Right atrium auricular region (tissue), 2 donors: ENCODE measurements at places on chromosomes 7 and 10.

GRCh38 chr7:116652793-116653192 lies 19.2 kb upstream of the MET start:
- no peak for DNase-seq

DNA sequence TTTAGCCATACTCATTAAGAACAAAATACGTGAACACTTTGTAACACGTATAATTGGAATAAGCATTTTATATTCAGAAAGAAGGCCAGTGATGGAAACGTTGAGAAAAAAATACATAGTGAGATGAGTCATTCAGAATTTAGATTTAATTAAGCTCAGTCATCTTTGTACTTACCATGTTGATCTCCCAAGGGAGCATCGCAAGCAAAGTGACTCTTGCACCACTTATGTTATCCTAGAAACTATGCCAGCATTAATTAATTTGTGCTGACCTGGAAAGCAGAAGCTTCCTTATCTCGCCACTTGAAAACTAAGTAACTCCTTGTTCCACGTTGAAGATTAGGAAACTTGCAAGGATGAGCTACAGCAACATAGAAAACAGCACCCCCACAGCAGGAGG lies 9.7 kb upstream of the MPP7 start:
- no peak for DNase-seq

DNA sequence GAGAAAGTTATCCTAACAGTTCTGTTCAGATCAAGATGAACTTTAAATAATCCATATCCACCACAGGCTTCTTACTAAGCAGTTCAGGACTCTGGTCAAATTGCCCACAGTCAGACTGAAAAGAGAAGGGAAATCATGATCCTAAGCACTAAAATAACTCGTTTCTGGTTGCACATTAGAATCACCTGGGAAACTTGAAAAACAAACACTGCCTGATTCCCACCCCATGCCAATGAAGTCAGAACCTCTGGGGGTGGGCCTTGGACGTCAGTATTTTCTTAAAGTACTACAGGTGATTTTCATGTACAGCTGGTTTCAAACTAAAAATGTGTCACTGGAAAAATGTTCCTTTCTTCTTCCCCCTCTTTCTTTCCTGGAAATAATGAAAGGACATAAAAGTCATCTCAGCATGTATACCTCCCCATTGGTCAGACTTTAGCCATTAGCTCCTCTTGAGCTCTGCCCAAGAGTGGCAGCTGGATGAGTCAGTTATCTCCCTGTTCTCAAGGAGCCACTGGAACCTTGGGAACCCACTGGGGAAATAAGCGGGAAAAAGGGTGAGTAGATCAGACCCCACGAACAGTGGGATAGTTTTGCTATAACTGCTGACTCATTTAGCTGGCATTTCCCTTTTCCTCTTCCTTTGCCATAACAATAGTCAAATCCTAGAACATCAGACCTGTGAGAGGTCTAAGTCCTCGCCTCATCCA lies 75.3 kb upstream of the IL6 start:
- no peak for DNase-seq

GRCh38 chr7:39360038-39360437 lies 206.2 kb upstream of the YAE1 start:
- DNase-seq, result no peak

GRCh38 chr10:96858706-96859050 lies 26.6 kb downstream of the LCOR start:
- no peak for DNase-seq

DNA sequence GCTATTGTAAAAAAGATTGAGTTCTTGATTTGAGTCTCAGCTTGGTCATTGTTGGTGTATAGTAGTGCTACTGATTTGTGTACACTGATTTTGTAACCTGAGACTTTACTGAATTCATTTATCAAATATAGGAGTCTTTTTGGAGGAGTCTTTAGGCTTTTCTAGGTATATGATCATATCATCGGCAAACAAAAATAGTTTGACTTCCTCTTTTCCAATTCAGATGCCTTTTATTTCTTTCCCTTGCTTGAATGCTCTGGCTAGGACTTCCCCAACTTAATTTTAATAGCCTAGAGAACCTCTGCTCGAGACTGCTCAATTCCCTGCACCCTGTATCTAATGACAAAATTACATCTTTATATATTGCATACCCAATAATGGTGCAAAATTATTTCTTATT lies 154.4 kb downstream of the CCDC7 start:
- no peak for DNase-seq

- DNase-seq, result no peak
Measured at GRCh38 chr10:13989616-13990015, 341.1 kb downstream of the FRMD4A start.

GRCh38 chr10:70537398-70538194 lies 59.0 kb downstream of the PALD1 start:
- no peak for DNase-seq

DNA sequence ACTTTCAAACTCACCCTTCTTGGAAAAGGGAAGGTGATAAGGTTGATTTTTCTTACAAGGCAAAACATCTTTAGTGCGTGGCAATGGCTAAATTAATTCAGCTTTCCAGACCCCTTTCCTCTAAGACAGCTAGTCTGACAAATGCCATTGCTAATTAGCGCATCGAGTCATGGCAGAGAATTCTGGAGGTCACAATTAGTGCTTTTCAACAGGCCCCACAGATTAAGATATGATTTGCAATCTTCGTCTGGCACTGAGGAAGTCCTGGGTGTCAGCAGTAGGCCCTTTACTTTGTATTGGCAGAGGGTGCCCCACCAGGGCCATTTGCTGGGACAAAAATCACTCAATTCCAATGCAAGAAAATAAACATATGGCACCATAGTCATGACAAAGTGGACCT lies 189.2 kb upstream of the AGK start:
- DNase-seq, result no peak

DNA sequence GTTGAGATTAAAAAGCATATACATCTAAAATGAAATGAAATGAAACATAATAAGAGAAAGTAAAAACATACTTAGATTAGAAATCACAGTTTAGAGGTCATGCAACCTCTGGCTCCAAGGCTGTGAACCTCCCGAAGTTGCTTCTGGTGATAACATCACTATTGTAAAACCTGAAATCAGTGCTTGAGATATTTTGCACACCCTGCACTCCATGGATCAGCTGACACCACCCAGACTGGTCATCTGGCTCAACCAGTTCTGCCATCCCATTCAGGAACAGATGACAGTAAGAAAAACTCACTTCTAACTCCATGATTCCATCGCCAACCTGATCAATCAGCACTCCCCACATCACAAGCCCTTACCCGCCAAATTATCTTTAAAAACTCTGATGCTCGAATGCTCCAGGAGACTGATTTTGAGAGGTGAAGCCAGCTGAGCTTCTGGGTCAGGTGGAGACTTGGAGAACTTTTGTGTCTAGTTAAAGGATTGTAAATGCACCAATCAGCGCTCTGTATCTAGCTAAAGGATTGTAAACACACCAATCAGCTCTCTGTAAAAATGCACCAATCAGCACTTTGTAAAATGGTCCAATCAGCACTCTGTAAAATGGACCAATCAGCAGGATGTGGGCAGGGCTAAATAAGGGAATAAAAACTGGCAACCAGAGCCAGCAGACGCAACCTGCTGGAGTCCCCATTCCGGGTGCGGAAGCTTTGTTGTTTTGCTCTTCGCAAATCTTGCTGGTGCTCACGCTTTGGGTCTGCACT lies 162.6 kb upstream of the MAGI2 start:
- no peak for DNase-seq

GRCh38 chr10:100157156-100157555 lies 28.7 kb downstream of the ERLIN1 start:
- DNase-seq, result no peak

DNA sequence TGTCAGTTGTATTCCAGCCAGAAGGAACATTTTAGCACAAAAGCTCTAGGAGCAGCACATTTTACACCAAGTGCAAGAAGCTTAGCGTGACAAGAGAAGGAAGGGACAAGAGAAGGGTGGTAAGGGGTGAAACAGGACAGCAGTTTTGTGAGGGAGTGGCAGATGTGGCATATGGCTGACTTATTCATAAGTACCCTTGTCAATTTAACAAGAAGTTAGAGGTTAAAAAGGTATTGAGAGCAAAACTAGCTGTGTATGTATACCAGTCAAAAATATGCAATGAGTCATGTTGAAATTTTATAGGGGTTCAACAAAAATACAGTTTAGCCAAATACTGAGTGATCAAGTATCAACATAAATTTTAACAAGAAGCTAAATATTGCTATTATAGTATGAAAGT lies 561.5 kb upstream of the POT1 start:
- DNase-seq, result no peak

- no peak for DNase-seq
Measured at GRCh38 chr10:36448760-36449691, 676.4 kb upstream of the ANKRD30A start.

DNA sequence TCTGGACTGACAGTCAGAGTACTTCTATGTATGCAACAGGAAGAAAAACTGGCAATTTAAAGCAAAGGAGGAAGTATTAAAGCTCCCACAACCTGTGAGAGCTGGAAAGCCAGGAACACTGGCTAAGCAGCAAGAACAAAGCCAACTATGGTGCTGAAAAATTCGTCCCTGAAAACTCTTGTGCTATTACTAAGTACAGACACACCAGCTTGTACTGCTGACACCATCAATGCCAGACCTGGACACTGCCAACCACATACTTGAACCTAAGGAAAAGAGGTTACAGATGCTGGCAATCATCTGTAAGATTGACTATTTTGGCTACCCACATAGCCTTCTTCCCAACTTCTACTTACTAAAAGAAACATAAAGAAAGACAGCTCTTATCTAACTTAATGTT lies 1110.6 kb downstream of the SORCS3 start:
- DNase-seq, result no peak

GRCh38 chr7:132578826-132579225 lies 2.6 kb upstream of the PLXNA4 start:
- no peak for DNase-seq

- DNase-seq, result no peak
Measured at GRCh38 chr10:69810097-69810496, 8.4 kb downstream of the COL13A1 start.

GRCh38 chr7:87456247-87456646 lies 19.2 kb downstream of the ABCB4 start:
- no peak for DNase-seq

- no peak for DNase-seq
Measured at GRCh38 chr7:19537942-19538401, 170.9 kb downstream of the POLR1F start.

DNA sequence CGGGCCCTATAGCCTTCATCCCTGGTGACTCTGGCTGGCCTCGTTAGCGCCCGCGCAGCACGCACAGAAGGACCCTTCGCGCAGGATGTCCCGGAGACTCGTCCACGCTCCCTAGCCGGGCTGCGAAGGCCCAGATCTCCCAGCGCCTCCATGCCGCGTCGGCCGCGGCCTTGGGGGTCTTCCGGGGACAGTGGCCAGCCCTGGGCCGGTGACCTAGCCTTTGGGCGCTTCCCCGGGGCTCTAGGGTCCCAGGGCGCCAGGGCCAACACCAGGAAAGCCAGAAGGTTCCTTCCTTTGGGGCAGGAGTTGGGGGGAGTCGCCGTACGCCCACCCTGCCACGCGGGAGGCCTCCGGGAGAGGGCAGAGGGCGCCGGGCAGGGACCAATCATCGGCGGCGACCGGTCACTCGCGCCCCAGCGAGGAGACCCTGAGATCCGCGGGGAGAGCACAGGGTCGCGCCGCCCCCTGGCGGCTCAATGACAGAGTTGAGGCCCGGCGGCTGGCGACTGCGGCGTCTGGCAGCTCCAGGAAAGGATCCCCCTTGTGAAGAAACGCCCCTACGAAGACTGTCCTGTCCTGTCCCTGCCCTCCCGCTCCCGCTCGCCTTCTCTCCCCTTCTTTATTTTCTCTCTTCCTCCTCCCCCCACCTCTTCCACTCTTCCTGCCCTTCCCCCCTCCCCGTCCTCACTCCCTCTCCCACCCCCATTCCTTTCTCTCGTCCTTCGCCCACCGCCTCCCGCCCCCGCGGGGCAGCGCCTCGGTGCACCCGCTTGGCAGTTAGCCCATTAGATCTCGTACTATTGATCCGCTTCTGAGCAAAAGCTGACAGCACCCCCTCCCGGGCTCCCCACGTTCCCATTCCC lies 62.3 kb upstream of the LBX1 start:
- DNase-seq, result no peak

- no peak for DNase-seq
Measured at GRCh38 chr7:114502454-114503254, 88.0 kb downstream of the FOXP2 start.

- no peak for DNase-seq
Measured at GRCh38 chr10:28113202-28113601, 114.3 kb upstream of the ODAD2 start.

GRCh38 chr7:71145906-71146901 lies 14.3 kb downstream of the GALNT17 start:
- DNase-seq, result no peak

DNA sequence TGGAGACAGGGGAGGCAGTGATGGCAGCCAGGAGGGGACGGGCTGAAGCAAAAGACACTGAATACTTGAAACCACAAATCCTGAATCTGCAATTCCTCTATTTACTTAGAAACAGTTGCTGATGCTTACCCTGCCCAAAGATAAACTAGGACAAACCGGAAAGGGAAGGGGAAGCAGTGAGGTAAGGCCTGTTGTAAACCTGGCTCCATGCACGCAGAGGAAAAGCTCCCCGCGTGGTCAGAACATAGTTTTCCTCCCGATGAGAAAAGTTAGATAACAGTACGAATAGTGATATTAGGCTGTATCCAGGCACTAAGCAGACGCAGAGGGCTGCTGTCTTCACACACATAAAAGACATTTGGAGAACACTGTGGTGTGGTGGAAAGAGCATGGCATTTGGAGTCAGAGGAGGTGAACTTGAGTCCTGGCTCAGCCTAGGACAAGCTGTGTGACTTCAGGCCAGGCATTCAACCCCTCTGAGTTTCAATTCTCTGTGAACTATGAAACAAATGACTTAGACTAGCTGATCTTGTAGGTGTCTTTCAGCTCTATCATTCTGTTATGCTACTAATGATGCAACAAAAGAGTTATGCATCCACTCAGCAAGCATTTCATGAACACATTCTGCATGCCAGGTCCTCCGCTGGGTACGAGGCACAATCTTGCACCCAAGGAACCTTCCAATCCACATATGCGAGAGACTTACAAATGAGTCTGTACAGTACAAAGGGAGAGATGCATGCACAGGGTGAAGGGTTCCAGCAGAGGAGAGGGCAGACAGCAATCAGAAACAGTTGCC lies 80.9 kb downstream of the SORBS1 start:
- DNase-seq, result peak; percentile 91

GRCh38 chr7:155490697-155491628 lies 33.0 kb downstream of the EN2 start:
- DNase-seq, result no peak

- DNase-seq, result no peak
Measured at GRCh38 chr10:69759641-69760040, 42.1 kb upstream of the COL13A1 start.

GRCh38 chr7:16431646-16432424 lies 10.5 kb upstream of the CRPPA start:
- no peak for DNase-seq

- DNase-seq, result no peak
Measured at GRCh38 chr7:49773936-49774458, 559 bp downstream of the VWC2 start.

DNA sequence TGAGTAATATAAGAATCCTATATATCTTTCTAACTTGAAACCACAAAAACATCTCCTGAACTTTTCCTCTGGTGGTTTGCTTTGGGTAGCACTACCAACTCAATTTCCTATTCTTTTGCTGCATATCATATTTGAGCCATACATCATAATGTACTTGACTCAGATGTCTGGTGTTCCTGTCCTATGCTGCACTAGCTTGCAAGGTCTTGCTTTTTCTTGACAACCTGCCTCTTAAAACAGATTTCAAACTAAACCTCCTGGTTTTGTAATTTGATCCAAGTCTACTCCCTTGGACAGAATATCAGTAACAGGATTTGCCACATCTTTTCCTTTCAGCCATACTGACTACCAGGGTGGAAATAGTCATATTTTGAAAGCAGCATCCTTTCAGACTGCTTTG lies 520.3 kb upstream of the LRRTM3 start:
- no peak for DNase-seq

- no peak for DNase-seq
Measured at GRCh38 chr10:100007231-100008141, 2.3 kb downstream of the DNMBP start.
